ENCODE measurements at places on chromosomes 7 and 10.

GRCh38 chr10:114477285-114477684 lies 73.0 kb upstream of the AFAP1L2 start:
- DNase-seq: no peak

DNA sequence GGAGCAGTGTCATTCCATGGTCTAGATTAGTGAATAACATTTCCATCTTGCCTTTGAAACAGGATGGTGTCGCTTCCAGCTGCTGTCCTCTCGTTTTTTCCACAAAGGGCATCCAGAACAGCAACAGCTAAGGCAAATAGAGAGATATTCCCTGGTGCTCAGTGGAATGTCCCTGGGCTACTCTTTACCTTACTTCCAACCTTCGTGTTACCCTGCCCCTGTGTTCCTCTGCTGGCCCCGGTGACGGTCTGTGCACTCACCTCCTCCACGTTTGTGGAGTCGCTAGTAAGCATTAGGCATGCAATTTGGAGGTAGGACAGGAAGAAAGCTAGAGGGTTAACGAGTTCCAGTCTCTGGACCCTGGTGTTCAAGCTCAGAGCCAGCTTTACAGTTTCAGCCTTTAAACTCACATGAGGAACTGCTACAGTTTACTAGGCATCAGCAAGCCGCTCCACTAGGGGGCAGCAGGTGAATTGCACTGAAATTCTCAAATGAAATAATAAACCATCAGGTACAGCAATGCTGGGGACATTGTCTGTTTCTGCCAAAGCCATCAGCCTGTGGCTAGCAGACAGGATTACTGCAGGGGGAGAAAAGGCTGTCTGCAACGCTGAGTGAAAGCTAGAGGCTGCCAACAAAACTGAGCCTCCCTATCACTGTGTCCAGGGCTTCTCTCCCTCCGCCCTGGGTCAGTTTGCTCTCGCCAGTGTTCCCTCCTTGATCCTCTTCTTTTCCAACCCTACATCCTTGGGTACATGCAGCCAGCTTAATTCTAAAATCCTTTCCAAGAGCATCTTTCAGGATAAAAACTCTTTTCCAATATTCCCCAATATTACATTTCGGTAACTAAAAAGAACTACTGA lies 9.0 kb downstream of the MRPL32 start:
- DNase-seq: peak; percentile 64

DNA sequence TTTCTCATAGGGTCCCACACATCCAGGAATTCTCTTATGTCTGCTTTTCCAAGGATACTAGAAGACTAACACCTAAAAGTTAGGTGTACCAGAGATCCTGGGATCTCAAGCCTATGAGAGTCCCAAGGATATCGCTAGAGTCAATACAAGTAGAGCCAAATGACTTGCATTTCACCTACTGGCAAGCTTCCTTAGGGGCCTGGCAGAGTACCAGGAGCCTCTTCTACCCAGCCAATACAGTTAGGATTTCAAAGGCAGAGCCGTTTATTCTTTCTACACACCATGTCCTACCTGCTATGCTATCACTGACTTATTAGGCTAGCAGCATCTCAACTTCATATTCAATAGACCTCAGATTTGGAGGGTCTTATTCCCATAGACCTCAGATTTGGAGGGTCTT lies 53.5 kb upstream of the UNC5B start:
- no peak for DNase-seq

GRCh38 chr10:54710918-54711317 lies 90.1 kb downstream of the PCDH15 start:
- no peak for DNase-seq

- DNase-seq: peak; percentile 33
Measured at GRCh38 chr10:24920907-24921881, 31.2 kb downstream of the PRTFDC1 start.

GRCh38 chr7:124643311-124643811 lies 122.2 kb downstream of the GPR37 start:
- no peak for DNase-seq

DNA sequence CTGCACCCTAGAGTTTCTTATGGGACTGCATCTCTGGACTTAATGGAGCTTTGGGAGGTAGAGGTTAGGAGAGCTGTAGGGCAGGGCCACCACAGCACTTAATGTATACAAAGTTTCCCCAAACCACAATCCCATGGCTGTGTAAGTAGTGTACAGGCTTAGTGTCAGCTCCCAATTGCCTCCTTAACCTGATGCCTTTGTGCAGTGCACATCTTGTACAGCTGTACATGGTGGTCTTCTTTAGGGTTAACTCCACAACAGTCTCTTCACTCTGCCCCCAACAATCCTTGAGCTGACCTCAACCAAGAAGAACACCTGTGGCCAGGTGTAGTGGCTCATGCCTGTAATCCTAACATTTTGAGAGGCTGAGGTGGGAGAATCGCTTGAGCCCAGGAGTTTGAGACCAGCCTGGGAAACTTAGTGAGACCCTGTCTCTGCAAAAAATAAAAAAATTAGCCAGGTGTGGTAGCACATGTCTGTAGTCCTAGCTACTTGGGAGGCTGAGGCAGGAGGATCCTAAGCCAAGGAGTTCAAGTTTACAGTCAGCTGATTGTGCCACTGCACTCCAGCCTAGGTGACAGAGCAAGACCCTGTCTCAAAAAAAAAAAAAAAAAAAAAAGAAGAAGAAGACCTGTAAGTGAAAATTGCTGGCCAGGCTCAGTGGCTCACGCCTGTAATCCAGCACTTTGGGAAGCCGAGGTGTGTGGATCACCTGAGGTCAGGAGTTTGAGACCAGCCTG lies 6.8 kb downstream of the PLAU start:
- DNase-seq: no peak

GRCh38 chr7:79175374-79175773 lies 278.1 kb downstream of the MAGI2 start:
- no peak for DNase-seq

DNA sequence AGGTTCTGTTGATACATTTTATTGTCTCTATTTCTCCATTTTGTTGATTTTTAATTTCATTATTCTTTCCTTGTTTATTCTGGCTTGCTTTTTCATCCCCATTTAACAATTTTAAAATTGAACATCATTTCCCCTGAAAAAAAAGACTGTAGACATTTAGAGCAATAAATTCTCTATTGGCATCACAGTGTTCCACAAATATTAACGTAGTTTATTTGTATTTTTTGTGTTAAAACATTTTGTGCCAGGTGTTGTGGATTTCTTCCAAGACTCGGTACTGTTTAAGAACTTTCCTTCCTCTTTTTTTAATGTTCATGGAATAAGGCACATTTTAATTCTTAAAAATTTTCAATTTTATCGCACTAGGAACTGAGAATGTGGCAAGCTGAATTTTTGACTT lies 156.1 kb upstream of the NPY start:
- no peak for DNase-seq

DNA sequence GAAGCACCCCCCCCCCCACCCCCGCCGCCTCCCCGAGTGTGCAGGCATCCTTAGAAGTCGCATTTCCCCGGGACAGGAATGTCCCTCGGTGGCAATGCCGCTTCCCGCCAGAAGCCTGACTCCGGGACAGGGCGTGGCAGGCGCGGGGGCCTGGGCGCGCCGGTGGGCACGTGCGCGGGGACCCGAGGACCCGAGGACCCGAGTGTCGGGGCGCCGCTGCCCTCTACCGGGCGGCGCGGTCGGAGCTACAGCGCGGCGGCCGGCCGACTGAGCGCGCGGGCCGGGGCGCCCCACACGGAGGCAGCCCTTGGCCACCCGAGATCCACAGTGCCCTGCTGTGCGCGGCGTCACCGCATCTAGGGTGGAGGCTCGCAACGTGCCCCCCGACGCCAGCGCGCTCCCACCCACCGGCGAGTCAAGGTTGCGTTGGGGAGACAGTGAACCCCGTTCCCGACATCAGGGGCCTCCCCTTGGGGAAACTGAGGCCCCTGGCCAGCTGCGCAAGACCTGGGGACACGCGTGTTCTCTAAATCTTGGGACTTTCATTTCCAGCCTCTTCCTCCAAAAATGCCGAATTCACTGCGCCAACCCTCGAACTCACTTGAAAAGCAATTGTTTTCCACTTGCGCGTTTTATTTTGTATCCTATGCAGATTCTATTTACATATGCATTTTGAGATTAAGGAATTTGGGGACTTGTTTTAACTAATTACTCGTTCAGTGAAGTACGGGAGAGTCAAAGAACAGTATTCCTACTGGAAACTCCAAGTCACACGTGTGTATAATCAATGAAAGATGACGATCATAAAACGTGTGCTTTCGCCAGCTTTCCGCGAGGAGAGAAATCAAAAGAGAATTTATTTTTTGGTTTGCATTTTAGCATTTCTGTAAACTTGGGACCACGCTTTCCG lies 3.1 kb upstream of the CUX1 start:
- peak; percentile 26 for DNase-seq

- no peak for DNase-seq
Measured at GRCh38 chr10:1534820-1535219, 202.5 kb downstream of the ADARB2 start.

DNA sequence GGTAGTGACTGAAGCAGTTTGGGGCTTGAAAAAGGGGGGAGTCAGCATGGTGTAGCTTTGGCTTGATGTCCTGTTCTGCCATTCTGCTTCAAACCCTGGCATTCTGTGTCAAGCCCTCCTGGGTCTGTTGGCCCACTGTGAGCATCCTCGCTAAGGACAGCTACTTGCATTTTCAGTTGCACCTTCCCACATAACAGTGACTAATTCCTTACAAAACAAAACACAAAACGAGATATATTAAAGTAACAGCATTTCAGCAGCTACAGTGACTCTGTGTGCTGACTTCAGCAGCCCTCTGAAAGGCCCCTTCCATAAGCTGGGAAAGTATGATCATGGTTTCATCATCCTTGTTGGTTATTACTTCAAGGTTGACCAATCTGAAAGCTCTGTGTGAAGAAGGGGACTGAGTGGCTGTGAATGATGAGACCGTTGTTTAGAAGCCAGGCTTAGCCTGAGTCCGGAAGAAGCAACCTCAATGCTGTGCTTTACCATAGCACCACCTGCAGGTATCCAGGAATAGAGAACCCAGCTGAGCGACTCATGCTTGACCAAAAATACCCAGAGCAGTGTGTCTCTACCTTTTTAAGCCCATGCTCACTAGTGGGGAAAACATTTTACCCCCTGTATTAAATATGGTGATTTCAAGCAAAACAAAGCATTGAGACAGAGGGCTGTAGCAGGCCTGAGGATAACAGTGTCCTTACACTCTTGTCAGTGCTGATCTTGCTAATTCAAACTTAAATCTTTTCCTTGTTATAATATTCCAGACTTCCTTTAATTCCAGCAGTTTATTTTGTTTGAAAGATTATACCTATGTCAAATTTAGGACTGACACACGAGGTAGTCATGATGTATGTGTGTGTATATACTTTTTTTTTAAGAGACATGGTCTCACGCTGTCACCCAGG lies 42.6 kb upstream of the CC2D2B start:
- no peak for DNase-seq

DNA sequence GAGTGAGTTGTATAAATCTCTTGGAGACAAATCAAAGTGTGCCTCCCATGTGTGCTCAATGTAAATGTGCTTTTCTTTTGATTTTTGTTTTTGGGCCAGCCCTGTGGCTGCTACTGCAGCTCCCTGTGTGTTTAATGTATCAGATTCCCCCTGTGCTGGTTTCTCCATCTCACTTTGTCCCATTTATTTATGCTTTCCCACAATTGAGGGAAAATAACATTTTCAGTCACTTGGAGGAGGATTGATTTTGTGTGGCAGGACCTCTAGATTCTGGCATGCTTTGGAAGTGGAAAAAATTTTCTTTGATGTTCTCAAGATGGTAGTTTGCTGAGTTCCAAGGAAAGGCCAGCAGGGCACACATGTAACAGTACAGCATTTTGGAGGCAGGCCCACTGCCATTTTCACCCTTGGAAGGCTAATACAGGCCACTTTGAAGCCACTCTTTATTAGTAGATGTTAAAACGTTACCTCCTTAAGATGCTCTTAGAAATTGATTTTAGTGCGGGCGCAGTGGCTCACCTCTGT lies 323.6 kb downstream of the BICC1 start:
- no peak for DNase-seq

GRCh38 chr7:29609162-29610037 lies 45.8 kb downstream of the PRR15 start:
- no peak for DNase-seq

All from stimulated activated CD4-positive, alpha-beta T cell treated with anti-CD3 and anti-CD28 coated beads, Interleukin-1b, Interleukin-23, amount 100 ng/mL, for 1 hour (primary cell).